Omental fat pad (tissue), 4 donors: ENCODE measurements at places on chromosomes 2 and 18.

GRCh38 chr2:887639-888038 lies 63.0 kb upstream of the SNTG2 start:
- no peak for DNase-seq

- no peak for DNase-seq
These were observed 33.6 kb upstream of the SERPINE2 start for GRCh38 chr2:224072541-224073188.

DNA sequence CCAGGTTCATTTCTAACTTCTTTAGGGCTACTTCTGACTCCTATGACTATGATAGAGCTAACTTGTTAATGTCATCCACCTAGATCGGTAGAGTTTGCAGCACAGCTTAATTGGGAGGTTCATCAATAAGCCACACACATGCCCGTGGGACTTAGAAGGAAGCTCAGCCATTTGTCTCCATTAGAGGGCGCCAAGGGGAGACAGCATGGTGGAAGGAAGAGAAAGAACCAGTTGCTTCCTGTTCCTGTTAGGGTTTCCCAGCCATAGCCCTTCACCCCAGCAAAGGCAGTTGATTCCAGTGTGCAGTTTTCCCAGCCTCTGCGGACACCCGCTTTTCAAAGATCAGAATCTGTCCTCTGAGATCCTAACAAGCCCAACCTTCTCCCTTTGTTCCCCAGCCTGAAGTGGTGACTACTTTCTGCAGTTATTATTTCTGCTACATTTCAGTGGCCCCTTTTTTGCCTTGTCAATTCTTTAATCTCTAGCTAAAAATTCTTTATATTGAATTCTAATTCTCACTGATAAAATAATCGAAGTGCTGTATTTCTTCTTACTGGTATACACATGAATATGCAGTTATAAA lies 30.3 kb downstream of the MAIP1 start:
- DNase-seq, result no peak

DNA sequence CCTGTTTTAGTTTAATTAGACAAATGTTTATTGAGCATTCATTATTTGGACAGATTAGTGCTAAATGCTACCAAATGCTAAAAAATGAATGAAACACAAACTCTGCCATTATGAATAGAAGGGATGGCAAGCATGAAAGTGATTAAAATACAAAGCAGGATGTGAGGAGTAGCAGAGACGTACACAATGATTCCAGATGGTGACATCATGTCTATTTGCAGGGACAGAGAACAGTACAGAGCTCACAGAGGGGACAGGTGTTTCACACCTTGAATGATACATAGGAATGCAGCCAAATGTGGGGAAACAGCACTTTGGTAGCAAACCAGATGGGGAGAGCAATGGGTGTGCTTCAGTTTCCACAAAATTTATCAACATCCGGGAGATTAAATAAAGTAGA lies 76.3 kb downstream of the CD226 start:
- no peak for DNase-seq

DNA sequence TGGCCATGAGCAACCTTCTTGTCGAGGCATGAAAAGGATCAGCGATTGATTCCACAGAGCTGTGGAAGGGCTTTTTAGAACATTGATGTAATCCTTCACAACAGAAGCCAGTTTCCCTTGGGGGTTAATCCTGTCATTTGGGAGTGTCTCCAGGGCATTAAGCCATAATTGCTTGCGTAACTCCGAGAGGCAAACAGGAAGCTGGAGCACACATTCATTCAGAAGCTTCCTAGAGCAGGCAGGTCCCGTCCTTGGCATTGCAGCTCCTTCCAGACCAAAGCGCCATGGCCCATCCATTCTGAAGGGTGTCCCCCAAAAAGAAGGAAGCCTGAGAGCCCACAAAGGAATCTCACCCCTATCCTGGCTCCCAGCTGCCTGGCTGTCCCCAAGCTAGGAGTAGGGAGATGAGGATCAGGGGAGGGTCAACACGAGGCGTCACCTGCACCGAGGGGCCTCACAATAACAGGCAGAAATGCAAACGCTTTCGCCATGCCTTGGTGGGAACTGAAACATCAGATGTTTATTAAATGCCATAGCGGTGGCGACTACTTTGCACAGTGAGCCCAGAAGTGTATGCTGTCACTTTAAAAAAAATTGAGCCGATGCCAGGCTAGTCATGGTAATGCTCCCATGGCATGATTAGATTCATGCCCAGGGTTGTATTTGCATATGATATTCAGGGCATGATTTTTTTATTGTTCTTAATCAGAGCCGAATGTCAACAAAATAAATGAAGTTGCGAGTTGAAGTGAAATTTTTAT lies 339.4 kb downstream of the BCL11A start:
- no peak for DNase-seq

DNA sequence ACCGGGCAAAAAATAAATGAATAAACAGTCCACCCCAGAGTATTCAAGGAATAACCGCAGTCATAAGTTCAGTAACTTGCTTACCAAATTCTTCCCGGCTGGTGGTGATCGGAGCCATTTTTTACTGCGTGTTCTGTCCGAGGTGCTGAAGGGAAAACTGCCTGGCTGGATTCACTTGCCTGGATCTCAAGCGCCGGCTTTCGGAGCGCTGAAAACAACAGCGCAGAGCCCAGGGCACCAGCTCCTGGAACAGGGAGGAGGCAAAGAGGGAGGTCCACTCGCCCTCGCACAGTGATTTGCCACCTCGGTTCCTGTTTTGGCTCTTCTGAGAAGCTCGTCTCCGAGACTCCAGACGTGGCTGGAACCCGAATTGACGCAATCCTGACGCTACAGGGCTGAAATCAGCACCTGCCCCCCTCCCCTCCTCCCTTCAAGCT lies at the start of gene SYT4:
SYT4 (minus strand) TSS at position 327 of the 437 bp plus-strand sequence; CDS start at position 118, 209 bp downstream.
- no peak for DNase-seq

DNA sequence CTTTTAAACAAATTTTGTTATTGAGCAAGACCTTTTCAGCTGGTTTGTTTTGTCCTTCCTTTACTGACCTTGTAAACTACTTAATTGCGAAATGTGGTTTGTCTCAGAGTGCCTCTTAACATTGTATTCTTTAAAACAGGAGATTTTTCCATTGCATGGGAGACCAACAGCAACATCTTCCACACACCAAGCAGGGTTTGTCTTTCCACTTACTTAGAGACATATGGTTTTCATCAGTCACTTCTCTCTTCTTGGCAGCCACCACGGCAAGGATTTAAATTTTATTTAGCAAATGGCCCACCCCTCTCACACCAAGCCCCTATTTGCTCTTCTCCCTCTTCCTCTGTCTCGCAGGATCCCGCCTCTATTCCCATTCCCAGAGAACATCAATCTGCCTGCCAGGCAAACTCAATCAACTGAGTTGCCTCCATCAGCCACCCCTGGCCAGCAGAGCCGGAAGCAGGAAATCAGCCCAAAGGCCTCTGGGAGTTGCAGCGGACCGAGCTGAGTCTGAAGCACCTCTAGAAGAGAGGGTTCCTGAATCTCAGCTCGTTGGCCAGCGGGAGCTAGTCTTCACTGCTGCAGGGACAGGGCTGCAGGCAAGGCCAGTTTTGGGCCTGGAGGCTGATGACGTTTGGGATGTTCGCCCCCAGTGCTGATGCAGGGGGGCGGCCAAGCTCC lies 11.3 kb upstream of the CIB4 start:
- DNase-seq, result peak; percentile 11

DNA sequence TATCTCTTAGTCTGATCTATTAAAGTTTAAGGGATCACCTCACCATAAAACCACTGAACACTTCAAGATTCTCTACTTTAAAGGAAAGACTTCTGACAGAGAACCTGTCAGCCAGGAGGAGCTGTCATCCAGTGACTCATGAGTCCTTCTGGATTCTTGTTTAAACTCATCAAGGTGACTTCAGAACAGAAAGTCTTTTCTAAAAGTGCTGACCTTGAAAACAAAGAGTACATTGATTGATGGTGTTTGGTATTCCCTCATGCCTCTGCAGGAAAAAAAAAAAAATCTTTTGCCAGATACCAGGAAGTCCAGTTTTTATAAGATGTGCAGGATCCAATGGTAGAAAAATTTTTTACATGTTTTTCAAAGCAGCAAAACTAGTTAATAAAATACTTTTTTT lies 12.3 kb downstream of the DSG2 start:
- no peak for DNase-seq

- no peak for DNase-seq
These were observed 18.1 kb downstream of the BCL2 start for GRCh38 chr18:63301434-63301833.

DNA sequence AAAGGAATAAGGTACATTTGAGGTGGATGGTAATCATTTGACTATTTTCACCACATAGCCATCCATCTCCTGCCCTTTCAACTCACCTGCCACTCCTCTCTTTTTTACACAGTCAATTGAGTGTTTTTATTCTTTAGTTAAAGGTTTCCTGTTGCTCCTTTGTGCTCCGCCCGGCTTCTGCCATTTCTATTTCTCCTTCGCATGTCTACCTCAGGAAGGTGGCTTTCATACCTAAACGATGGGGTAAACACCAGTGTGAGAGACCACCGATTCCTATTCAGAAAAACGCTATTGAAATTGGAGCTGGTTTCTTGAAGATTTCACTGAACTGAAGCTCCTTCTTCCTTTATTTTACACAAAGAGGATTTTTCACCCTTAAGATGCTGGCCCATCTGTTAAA lies 1628.0 kb upstream of the PIK3C3 start:
- DNase-seq, result no peak

DNA sequence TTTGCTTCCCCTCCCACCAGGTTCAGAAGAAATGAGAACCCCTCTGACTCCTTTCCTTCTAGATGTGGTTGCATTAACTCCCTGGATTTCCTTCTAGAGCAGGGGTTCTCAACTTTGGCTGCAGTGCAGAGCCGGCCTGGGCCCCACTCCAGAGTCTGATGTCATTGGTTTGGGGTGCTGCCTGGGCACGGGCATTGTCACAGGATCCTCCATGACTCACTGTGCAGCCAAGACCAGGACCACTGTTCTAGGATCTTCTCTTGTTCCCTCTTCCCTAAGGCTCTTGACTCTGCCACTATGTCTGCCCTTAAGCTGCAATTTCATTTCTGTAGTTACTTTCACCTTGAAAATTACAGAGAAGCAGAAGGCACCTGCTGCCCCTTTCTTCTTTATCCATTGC lies 31.8 kb downstream of the TBC1D8 start:
- no peak for DNase-seq

DNA sequence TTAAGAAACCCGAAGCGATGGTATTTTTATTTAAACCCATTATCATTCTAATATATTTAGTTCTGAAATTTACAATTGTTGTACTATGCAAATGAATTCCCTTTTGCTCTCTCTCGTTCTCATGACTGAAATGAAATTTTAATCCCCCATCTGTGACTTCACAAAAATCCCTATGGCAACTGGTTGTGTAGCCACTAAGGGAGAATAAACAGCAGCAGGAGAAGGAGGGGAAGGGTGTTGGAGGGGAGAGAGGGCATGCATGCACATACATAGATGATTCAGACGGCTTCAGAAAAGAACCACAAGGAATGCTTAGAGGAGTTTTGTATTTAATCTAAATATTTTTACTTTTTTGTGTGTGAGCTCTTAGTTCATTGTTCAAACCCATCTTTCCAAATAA lies 36.8 kb downstream of the CPS1 start:
- no peak for DNase-seq

DNA sequence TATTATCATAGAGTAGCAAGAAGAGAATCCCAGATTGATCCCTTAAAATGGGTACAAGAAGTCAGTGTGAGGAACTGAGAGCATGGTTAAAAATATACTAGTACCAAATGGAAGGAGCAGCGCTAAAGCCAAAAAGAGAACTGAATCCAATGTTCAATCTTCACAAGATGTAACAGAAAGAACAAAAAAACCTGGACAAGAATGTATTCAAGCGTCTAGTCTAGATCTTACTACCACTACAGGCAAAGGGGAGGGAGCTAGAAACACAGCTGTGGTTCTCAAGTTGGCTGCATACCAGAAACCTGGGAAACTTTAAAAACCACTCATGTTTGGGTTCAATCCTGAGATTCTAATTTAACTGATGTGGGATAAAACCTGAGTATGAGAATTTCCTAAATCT lies 57.5 kb downstream of the PIAS2 start:
- DNase-seq, result no peak

DNA sequence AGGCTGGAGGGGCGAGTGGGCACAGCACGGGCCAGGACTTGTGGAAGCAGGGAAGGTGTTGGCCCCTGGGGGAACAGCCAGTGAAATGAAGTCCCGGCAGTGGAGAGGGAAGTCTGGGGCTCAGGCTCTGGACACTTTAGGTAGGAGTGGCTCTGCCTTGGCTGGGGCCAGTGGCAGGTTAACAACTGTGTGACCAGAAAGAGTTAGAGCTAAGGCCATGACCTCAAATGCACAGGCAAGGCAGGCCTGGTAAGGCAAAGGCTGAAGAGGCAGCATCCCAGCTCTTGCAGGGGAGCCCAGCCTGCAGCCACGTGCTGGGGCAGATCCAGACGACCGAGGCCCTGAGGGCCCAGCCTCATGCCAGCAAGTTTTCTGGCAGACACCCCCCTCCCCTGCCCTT lies 21.5 kb downstream of the PCARE start:
- no peak for DNase-seq

- no peak for DNase-seq
These were observed 136.5 kb downstream of the PRPF40A start for GRCh38 chr2:152580714-152581113.

DNA sequence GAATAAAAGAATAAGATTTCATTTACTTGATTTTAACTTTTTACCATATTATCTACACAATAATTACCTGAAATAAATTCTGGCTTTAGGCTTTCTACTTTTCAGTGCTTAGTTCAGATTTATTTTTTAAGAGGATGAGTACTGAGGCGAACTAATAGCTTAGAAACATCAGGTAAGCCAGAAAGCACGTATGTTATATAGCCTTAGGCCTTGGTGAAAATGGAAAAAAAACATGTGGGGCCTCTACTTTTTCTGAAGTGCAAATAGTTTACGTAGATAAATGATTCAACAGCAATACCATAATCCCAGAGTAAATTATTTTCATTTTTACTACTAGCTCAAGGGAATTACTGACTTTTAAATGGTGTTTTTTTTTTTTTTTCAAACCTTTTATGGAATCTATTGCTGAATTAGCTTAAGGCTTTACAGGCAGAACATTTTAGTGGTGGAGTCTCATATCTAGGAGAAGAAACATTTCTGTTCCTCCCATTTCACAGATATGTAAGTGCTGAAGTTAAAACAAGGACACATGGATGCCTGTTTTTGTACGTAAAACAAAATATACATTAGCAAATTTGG lies 6.2 kb downstream of the CPS1 start:
- DNase-seq, result no peak

DNA sequence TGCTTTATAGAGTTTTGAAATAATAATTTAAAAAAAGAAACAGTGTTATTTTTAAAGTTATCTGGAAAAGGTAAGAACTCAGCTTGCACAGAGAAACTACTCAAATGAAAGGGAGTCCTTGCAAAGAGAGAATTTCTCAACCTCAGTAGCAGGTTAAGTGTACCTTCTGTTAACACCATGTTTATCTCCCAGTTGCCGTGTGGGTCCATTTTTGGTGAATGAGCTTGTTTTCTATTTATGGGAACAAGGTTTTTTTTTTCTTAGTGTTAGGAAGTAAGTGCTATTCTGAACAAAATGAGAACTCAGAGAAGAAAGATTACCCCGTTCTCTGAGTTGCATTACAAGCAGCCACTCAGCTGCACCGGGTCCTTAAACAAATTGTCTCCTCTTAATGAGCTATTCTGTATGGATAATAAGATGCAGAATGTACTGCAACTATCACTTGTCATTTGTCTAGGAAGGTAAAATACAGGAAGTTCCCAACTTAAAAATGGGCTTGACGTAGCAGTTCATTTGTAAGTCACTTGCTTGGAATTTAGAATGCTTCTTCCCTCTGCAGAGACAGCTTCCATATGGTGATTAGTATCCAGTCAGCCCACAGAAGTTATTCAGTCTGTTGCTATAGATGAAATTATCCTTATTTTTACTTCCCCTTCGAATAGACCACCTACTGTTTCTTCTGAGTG lies 74.9 kb downstream of the LTBP1 start:
- DNase-seq, result no peak
